ENCODE measurements at places on chromosomes 1 and 21.

DNA sequence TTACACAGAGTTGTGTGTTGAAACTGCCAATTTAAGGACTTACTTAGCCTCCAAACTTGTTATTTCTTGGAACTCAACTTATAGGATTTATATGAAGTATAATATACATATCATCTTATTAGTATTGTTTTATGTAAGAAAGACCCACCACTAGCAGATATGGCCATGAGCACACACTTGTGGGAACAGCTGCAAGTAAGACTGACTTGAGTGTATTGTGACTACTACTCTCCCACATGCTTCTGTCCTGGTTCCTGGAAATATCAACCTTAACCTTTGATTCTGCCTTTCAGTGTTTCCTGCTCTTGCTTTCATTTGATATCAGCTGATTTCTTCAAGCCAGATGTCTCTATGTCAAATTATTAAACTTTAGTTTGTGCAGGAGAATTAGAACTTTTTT, 175.3 kb downstream of the MAGI3 start:
- no peak for DNase-seq

DNA sequence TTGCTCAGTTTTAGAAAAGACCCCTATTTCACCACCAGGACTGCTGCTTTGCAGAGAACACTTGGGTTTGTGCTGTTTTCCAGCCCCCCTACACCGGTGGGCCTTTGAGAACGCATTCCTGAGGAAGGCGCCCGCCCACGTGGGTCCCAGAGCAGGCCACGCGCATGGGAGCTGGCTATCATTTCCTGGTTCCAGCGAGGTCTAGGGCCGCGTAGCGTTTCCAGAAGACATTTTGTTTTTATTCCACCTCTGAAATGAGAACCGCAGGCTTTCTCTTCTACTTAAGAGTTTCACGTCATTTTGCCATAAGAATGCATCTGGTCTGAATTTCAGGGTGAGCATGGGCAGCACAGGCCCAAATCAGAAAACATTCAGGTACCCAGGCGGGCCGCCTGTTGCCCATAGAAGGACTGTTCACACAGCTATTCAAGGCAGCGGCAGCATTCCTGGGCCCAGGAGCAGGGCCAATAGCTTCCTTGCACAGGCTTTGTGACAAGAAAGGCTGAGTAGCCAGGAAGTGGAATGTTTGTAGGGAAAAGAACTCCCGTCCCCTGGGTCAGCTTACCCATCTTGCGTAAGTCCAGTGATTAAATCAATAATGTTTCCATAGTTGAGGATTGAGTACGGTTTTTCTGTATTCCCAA, 1.4 kb upstream of the KLHL21 start:
- no peak for DNase-seq

- DNase-seq: no peak
These were observed 55.7 kb downstream of the WNT9A start for GRCh38 chr1:227891955-227892488.

GRCh38 chr1:3491291-3492246, 37.1 kb downstream of the ARHGEF16 start:
- peak; percentile 85 for DNase-seq

DNA sequence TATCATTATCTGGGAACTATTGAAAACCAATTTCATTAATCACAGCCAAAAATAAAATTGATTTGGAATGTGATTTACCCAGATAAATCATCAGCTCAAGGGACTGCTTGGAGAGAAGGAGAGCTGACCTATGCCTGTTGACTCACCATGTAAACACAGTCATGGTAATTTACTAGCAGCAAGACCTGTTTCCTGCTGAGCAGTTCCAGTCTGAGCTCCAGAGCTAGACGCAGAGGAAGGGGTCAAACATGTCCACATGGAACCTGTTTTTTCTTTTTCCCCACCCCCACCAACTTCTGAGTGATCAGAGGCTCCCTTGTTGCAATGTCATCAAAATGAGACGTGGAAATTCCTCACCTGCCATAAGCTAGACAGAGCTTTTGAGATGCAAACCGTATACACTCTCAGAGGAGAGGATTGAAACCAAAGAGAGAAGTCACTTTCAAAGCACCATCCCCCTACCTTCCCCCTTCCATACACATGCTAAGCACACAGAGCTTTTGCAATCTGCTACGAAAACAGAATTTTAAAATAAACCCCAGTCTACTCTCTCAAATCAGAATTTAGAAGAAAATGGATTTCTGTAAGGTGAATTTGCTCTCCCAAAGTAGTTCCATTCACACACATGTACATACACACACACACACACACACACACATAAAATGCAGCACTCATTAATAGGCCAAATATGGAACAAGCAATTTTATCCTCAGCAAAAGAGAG, 55.9 kb upstream of the PTGFRN start:
- DNase-seq: no peak

- no peak for DNase-seq
These were observed 57.2 kb downstream of the ST3GAL3 start for GRCh38 chr1:43764581-43764980.

DNA sequence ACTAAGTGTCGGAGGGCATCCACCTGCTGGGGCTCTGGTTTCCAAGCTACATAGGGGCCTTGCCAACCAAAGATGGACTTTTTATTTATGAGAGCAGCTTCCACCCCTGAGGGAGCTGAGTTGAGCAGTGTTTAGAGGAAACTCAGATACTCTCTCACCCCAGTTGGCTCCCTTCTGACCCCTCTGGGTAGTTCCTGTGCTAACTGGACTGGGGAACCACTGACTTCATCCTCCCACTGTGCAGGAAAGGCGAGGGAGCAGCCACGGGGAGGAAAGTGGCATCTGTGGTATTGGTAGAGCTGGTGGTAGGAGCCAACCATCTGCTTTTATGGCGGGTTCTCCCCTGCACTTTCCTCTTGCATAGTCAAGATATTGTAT, 70.4 kb downstream of the MPZL1 start:
- DNase-seq: no peak
